ENCODE measurements at places on chromosomes 7 and 10. TPM values are rescaled to one million over a fixed set of nuclear protein-coding genes. Genes with fewer than 3 reads are reported as not detected.

UNCX gene
- total RNA-seq: not detected

CREM gene
- total RNA-seq: 266 TPM

GIMAP1 gene
- total RNA-seq: 1.4 TPM

EPO gene
- total RNA-seq: 0.63 TPM

PNLIP gene
- total RNA-seq: 0.74 TPM

HMX2 gene
- 0.19 TPM for total RNA-seq

DNA sequence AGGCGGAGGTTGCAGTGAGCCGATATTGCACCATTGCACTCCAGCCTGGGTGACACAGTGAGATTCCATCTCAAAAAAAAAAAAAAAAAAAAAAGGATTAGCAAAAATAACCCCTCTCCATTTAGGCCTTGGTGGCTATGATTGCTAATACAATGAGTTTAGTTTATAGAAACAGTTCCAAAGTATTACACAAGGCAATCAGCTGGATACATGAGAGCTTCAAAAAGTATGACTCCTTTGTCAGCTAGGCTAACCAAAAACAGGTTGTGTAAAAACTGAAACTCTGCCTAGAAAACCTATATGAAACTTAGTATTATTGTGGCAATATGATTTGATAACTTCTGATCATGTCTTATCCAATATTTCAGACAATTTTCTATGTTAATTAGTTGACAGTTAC is 57.2 kb downstream of the SUGCT start:
- H3K4me3 ChIP-seq: no peak overlapping the region
- DNase-seq: no peak
- H3K27me3 ChIP-seq: no peaks in the 10 kb centered on the region
- H3K27ac ChIP-seq: no peak overlapping the region

- no peaks in the 10 kb centered on the region for H3K27me3 ChIP-seq
- peak overlapping the region; percentile 8 for H3K4me3 ChIP-seq
- no peak overlapping the region for H3K27ac ChIP-seq
- H3K4me1 ChIP-seq: peaks cover 23% of the 10 kb centered on the region
- no peak for DNase-seq
These were observed 89.1 kb downstream of the EGFR start for GRCh38 chr7:55107946-55108345.

DNA sequence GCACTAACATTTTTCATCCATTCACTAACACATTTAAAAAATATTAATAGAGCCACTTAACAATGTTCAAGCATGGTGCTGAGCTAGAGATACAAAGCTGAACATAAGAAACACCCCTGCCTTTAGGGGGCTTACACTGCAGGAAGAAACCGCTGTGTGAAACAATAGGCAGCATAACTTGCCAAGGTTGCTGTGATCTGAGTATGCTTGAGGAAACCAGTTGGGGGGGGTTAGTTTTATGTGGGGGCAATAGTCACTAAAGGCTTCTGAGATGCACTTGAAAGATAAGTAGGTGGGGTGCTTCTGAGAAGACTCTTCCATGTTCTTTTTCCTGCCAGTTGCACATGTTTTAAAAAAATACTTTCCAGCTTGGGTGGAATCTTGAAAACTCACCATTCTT is 2.8 kb downstream of the RBM17 start:
- H3K4me1 ChIP-seq: peaks cover 34% of the 10 kb centered on the region
- H3K27me3 ChIP-seq: no peaks in the 10 kb centered on the region
- no peak for DNase-seq
- no peak overlapping the region for H3K27ac ChIP-seq
- H3K4me3 ChIP-seq: no peak overlapping the region

DNA sequence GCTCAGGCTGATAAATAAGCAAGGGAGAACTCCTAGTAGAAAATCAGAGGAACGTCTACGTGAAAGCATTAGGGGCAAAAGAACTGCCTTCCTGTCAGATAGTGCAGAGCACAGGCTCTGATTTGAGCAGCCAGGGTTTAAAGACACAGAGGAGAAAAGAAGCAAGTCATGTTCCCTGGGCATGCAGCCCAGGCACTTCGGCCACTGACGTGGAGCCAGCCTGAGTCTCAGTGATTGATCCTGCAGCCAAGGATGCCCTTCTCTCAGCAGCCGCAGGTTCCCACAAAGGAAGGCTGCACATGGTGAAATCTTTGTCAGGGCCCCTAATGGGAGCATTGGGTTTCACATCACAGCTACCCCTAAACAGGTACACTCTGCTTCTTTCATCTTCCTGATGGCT is 161.7 kb upstream of the HPS1 start:
- no peaks in the 10 kb centered on the region for H3K36me3 ChIP-seq
- H3K4me3 ChIP-seq: no peak overlapping the region
- no peak overlapping the region for H3K27ac ChIP-seq
- no peaks in the 10 kb centered on the region for H3K4me1 ChIP-seq
- DNase-seq: no peak

DNA sequence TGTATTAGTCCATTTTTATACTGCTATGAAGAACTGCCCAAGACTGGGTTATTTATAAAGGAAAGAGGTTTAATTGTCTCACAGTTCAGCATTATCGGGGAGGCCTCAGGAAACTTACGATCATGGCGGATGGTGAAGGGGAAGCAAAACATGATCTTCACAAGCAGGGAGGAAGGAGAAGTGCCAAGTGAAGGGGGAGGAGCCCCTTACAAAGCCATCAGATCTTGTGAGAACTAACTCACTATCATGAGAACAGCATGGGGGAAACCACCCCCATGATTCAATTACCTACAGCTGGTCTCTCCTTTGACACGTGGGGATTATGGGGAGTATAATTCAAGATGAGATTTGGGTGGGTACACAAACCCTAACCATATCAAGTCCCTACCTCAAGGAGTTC is 85.4 kb downstream of the JAZF1 start:
- no peak overlapping the region for H3K4me3 ChIP-seq
- no peaks in the 10 kb centered on the region for H3K27me3 ChIP-seq
- no peak overlapping the region for H3K27ac ChIP-seq
- no peak for DNase-seq
- H3K4me1 ChIP-seq: peaks cover 24% of the 10 kb centered on the region

DNA sequence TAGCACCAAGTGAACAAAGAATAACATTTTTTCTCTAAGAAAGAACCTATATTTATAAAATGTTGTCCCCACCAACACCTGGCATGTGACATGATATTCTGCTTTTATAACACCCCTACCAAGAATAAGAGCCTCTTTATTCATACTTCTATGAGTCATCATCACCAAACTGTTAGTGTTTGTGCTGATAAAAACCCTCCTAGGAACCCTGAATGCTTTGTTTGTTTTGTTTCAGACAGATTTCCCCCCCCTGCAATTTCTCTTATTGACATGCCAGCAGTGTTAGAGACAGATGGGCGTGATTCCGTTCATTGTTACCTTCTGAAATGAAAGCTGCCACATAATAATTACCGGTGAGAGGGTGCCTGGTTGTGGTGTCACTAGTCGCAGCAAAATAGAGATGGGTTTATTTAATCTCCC is 651.1 kb downstream of the SORCS1 start:
- no peak overlapping the region for H3K4me3 ChIP-seq
- no peaks in the 10 kb centered on the region for H3K27me3 ChIP-seq

DNA sequence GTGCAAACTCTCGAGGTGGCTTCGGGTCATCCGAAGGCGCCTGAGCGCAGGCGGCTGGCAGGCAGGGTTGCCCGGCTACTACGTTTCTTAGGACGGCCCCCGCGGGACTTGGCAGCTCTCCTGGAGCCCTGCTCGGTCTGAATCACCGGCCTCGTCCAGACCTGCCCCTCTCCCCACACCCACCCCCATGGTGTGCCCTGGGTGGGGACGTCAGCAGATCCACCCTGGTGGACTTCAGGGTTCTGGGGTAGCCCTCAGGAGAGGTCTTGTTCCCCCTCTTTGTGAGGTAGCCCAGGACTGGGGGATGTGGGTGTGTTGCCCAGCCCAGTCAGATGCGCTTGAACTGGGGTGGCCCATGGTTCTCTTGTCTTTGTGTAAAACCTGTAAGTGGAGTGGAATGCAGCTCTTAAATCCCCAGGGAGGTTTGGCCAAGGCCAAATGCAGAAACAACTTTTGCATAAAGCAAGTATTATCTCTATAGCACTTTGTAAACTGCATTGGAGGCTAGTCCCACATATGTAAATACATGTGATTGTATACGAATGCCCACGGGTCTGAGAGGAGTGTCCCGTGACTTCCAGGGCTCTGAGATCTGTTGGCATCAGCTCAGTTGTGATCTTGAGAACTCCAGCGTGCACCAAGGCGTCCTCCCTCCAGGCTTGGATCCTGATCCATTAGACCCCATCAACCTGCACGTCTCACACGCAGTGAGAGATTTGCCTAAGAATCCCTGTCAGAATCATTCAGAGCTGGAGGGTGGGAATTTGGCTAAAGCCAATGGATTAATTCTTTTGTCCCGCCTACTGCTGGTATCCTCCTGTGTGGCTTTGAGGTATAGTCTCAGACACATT is 1.8 kb downstream of the PFKFB3 start:
- peak overlapping the region; percentile 81 for H3K4me3 ChIP-seq
- H3K27me3 ChIP-seq: no peaks in the 10 kb centered on the region
- H3K4me1 ChIP-seq: peaks cover 26% of the 10 kb centered on the region
- peak overlapping the region; percentile 91 for H3K27ac ChIP-seq
- H3K36me3 ChIP-seq: no peaks in the 10 kb centered on the region

- H3K27me3 ChIP-seq: no peaks in the 10 kb centered on the region
- no peaks in the 10 kb centered on the region for H3K36me3 ChIP-seq
- no peak overlapping the region for H3K4me3 ChIP-seq
- H3K27ac ChIP-seq: no peak overlapping the region
- no peak for DNase-seq
These were observed 5.3 kb downstream of the TUBAL3 start for GRCh38 chr10:5399332-5399731.

GRCh38 chr7:122460936-122461335 is 156.4 kb upstream of the FEZF1 start:
- H3K27me3 ChIP-seq: no peaks in the 10 kb centered on the region
- H3K4me1 ChIP-seq: no peaks in the 10 kb centered on the region

GRCh38 chr10:8034466-8035005 is 20.0 kb upstream of the GATA3 start:
- peaks cover 12% of the 10 kb centered on the region for H3K4me1 ChIP-seq
- H3K4me3 ChIP-seq: no peak overlapping the region
- H3K27me3 ChIP-seq: peaks cover 12% of the 10 kb centered on the region
- H3K27ac ChIP-seq: no peak overlapping the region
- DNase-seq: no peak

- no peaks in the 10 kb centered on the region for H3K4me1 ChIP-seq
- no peak overlapping the region for H3K27ac ChIP-seq
- H3K36me3 ChIP-seq: no peaks in the 10 kb centered on the region
- no peak overlapping the region for H3K4me3 ChIP-seq
- H3K27me3 ChIP-seq: no peaks in the 10 kb centered on the region
These were observed 33.2 kb upstream of the TPK1 start for GRCh38 chr7:144869082-144869481.

DNA sequence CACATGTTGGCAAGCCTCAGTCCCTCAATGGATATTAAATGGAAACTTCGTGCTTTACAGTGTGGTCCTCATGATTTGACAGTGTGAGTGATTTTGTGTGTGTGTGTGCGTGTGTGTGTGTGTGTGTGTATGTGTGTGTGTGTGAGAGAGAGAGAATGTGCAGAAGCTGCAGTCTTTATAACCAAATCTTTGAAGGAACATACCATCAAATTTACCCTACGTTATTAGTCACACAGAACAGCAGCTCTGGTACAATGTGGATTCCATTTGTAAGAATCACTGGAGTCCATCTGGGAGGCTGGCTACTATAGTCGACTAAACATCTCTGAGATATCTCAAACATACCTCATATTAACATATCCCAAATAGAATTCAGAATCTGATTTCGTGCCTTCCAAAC is 928.0 kb upstream of the POT1 start:
- H3K4me1 ChIP-seq: no peaks in the 10 kb centered on the region
- no peak overlapping the region for H3K27ac ChIP-seq
- H3K36me3 ChIP-seq: no peaks in the 10 kb centered on the region
- DNase-seq: no peak
- no peaks in the 10 kb centered on the region for H3K27me3 ChIP-seq

GRCh38 chr10:122018951-122019413 is 30.0 kb downstream of the TACC2 start:
- H3K27ac ChIP-seq: no peak overlapping the region
- no peaks in the 10 kb centered on the region for H3K27me3 ChIP-seq
- peak overlapping the region; percentile 32 for H3K4me3 ChIP-seq
- DNase-seq: peak; percentile 15

GRCh38 chr10:56319386-56319785 is 41.7 kb downstream of the ZWINT start:
- H3K27ac ChIP-seq: no peak overlapping the region
- no peaks in the 10 kb centered on the region for H3K27me3 ChIP-seq
- no peak for DNase-seq
- no peaks in the 10 kb centered on the region for H3K4me1 ChIP-seq
- no peak overlapping the region for H3K4me3 ChIP-seq

DNA sequence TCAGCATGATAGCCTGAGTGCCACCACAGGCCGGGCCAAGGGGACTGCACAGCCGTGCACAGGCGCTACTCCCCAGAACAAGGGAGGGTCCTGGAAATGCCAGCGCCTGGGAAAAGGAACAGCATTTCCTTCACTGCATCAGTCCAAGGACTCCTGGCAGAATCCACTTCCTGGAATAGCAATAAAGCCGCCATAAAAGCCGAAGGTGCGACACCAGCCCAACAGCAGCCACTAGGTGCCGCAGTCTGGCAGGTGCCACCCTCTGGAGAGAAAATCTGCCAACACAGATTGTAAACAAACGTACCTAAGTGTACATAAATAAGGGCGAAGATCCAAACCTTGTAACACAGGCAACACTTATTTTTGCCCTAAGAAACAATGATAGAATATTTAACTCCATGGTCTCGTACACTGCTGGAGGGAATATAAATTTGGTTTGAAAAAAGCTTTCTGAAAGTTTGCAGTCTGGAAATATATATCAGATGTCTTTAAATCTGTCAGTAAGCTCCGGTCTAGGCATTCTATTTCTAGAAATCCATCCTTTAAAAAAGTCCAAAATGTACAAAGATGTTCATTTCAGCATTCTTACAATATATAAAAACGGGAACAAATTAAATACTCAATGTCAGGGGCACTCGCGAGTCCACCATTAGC is 22.2 kb downstream of the VOPP1 start:
- no peaks in the 10 kb centered on the region for H3K36me3 ChIP-seq
- no peaks in the 10 kb centered on the region for H3K4me1 ChIP-seq
- H3K27ac ChIP-seq: no peak overlapping the region
- no peak for DNase-seq
- H3K4me3 ChIP-seq: no peak overlapping the region
- H3K27me3 ChIP-seq: no peaks in the 10 kb centered on the region

GRCh38 chr10:76945166-76945565 is 692.4 kb downstream of the KCNMA1 start:
- peaks cover 3% of the 10 kb centered on the region for H3K4me1 ChIP-seq
- H3K4me3 ChIP-seq: no peak overlapping the region
- H3K27ac ChIP-seq: no peak overlapping the region
- H3K27me3 ChIP-seq: no peaks in the 10 kb centered on the region

DNA sequence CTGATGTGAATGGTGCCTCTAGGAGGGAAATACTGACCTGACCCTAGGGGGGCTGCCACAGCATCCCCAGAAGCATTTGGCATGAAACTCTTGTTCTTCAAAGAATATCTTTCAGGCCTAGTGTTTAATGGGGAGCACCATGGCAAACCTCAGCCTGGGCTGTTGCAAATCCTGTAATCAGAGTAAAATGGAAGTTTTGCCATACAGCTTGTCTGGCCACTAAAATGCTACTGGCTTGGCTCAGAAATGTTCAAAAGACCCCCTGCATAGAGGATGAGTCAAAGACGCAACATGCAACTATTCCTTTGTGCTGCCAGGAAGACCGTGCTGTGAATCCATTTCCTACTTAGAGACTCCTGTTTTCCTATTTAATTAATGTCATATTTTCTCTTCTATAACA is 26.7 kb downstream of the HECW1 start:
- no peak overlapping the region for H3K4me3 ChIP-seq
- no peak for DNase-seq
- no peaks in the 10 kb centered on the region for H3K27me3 ChIP-seq
- H3K4me1 ChIP-seq: no peaks in the 10 kb centered on the region
- no peak overlapping the region for H3K27ac ChIP-seq

Measured in testis (tissue), 5 donors.